ENCODE measurements at places on chromosomes 1 and 21.

- no peak for DNase-seq
Measured at GRCh38 chr1:93399781-93400180, 48.1 kb upstream of the FNBP1L start.

DNA sequence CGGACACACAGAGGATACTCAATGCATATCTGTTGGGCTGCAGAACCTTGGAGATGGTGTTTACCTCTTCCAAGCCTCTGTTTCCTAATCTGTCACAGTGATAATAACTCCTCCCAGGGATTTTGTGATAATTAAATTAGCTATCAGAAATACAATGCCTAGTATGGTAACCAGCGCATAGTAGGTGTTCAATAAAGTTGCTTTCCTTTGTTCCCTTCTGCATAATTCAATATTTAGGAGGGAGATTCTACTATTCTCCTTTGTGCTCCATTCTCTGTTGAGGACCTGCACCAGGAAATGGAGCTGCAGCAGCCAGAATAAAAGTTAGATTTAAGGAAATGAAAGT, 3.4 kb upstream of the CSF3R start:
- DNase-seq, result no peak

- DNase-seq, result no peak
Measured at GRCh38 chr1:226697929-226698544, 41.0 kb downstream of the ITPKB start.

DNA sequence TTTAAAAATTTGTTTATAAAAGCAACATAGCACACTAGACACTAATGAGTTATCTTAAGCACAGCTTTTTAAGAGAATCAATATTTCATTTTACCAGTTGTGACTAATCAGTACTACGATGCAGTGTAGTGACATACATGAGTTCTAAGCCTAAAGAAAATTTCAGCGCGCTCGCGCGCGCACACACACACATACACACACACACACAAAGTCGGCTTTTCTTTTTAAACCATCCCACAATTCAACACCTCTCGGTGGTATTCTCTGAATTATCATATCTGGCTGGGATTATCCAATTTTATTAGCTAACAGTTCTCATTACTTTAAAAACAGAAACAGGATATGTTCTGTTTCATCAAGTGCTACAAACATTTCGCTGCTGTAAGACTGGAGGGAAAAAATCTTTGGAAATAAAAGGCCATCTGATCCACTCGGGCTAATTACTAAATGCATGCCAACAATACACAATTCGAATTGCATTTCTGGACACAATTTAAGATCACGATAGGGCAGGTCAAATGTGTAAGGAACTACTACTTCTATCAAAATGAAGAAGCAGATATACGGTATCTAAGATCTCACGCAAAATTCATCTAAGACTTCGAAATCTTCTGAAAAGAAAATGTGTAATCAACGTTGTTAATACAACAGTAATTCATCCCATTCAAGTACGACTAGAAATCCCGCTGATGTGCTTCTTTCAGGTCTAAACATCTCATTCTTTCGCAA, 1.2 kb downstream of the TUT4 start:
- peak; percentile 47 for DNase-seq

DNA sequence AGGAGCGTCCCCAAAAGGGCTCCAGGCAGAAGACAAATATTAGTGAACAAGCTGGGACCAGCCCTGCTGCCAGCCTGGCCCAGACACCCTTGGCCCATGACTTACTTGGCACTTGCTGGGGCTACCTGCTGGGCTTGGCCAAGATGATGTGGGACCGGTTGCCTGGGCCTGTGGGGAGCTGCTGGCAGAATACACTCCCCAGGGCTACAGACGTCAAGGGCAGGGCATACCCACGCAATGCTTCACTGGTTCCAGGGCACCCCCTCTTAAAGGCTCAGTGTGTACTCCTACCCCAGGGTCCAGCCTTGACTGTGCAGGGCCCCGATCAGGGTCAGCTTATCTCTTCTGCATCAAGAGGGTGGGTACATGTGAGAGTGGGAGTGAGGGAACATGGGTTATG, 106.5 kb upstream of the SLC2A1 start:
- no peak for DNase-seq

DNA sequence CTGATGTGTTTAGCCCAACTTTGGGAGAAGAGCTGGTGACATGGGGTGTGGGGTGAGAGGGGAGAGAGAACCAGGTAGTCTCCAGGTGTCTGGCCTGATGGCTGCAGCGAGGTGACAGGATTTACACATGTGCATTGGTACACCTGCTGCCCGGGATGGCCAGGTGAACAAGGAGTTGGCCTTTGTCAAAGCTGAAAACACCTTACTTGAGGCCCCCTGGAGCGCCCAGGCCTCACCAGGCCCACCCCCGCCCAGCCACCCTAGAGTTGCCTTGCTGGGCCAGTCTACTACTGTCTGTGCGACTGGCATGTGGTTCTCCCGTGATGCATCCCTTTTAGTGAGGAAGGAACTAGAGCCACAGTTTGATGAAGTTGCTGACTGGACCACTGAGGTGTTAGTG, 90.5 kb downstream of the ADARB1 start:
- DNase-seq, result no peak

- DNase-seq, result no peak
Measured at GRCh38 chr1:168121401-168122011, 15.2 kb downstream of the GPR161 start.

DNA sequence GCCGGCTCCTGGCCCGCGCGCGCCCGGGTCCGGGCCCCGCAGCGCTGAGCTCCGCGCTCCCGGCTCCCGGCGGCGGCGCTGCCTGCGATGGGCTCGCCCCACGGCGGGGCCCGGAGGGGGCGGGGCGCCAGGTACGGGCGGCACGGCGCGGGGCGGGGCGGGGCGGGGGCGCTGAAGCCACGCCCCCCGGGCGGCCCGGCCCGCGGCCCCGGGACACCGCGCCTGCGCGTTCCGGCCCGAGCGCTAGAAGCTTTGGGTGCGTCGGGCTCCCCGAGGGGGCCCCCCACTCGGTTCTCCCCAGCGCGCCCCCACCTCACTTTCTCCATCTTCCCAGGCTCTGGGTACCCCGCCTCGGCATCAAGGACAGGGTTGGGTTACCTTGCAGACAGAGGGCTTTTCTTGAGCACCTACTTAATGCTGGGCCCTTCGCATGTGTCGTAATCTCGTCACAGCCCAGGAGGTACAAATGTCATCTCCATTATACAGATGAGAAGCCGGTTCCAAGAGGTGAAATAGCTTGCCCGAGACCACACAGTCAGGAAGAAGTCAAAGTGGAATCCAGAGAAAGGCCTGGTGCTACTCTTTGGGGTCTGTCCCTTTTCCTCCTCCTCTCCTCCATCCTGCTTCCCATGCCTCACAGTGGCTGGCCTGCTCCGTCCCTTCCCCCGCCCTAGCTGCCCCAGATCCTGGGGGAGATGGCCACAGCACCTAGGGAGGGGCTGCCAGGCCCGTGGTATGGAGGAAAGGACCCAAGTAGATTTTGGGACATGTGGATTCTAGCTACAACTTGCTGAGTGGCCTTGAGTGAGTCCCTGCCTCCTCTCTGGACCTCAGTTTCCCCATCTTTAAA, 46.5 kb downstream of the RAP1GAP start:
- DNase-seq, result peak; percentile 31

- no peak for DNase-seq
Measured at GRCh38 chr1:86429835-86430234, 5.9 kb downstream of the CLCA2 start.

DNA sequence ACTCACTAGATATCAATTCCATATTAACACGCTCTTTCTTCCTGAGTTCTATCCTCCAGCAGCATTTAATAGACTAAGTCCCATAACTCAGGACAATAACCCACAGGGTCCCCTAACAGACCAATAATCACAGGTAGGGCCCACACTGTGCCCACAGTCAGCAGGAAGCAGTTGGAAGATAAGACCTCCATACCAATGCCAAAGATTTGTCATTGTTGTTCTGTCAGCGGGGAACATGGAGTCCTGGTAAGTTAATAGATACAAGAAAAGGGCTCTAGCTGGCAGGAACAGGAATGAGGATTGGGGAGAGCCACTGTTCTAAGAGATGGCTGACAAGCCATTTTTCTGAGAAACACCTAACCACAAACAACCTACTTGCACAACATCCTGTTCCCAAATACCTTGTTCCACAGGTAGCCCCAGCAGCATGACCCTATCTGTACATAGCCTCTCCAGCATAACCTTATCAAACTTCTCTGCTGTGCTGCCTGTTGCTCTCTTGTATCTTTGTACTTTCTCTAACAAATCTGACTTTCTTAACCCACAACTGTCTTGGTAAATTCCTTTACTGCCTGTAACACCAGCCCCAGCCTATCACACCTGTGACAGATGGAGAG, 142.0 kb upstream of the KCNJ15 start:
- DNase-seq, result no peak

DNA sequence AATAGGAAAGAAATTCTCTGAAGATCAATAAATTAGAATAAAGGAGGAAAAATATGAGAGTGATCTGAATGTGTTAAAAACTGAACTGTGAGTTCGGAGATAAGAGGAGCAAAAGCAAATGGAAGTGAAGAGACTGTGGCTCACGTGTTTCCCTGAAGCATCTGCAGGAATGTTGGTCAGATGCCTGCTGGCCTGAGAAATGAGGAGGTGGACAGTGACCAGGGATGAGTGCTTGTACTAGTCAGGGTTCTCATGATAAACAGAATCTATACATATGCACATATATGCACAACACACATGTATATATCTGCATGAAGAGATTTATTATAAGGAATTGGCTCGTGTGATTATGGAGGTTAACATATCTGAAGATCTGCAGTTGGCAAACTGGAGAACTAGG, 103.4 kb upstream of the TIAM1 start:
- no peak for DNase-seq

GRCh38 chr1:119718972-119719371, 7.2 kb downstream of the PHGDH start:
- no peak for DNase-seq

DNA sequence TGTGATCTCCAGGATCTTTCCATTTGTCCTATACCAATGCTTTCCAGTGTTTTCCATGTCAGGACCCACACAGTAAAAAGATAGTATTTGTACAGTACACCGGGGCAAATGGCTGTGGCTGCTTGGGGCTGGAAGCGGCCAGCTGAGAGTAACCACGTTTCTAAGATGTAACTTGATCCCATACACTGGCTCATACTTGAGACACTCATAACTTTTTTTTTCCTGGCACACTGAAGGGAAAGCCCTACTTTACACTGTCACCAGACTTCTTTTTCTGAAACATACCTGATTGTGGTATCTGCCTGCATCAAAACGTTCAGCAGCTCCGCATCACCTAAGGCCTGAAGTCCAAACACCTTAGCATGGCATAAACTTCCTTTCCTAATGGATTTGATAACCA, 21.6 kb downstream of the VPS13D start:
- DNase-seq, result no peak

DNA sequence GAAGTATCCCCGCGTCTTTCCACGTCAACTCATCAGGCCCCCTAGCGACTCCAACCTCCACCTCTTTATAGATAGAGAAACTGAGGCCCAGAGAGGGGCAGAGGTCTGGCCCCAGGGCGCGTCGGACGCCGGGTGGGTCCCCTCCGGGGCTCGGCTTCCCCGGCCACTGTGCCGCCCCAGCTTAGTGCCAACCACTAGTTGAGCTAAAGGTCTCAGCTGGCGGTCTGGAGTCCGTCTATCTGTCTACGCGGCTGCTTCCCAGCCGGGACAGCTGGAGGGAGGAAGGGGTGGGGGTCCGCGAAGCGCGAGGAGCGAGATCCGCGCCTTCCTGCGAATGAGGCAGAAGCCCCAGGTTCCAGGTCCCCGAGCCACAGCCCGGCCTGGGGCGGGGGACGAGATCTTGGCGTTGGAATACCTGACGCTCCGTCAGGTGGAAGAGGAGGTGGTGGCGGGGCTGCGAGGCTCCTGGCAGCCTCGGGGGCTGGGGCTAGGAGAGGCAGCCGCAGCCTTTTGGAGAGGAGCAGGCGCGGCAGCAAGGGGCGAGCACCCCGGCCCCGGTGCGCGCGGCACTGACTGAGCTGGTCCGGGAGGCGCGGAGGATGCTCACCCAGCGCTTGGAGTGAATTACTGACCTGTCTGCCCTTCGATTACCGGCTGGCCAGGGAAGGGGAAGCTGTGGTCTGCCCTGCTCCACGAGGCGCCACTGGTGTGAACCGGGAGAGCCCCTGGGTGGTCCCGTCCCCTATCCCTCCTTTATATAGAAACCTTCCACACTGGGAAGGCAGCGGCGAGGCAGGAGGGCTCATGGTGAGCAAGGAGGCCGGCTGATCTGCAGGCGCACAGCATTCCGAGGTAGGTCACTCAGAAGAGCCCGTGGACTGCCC, 937 bp downstream of the PODN start:
- no peak for DNase-seq

DNA sequence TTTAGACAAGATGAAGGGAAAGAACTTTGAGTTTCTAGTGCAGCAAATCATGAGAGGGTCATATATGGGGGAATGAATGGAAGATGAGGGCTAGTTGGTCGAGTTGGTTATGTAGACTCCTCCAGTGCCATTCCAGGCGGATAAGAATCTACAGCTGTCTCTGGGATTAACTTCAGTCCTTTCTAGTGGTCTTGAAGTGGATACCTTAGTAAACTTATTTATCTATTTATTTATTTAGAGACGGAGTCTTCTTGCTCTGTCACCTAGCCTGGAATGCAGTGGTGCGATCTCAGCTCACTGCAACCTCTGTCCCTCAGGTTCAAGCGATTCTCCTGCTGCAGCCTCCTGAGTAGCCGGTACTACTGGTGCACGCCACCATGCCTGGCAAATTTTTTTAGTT, 41.4 kb upstream of the RCC2 start:
- DNase-seq, result no peak

DNA sequence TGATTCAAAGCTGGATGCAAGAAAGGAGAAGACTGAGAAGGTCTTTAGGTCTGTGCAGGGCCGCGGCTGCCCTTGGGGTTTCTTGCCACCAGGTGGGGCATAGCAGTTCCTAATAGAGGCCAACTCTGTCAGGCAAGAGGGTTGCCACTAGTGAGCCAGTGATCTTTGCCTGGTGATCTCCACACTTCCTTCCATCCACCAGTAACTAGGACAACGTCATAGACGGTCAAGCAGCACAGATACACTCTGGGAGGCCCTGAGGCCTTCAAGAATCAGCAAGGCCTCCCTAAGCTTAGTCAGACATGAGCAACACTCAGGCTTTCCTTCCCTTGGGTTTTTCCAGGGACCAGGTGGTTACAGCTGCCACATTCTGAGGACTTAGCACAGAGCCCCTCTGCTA, 32.9 kb upstream of the ATP2B4 start:
- DNase-seq, result peak; percentile 57

GRCh38 chr1:38235705-38236104, 189.1 kb upstream of the POU3F1 start:
- no peak for DNase-seq

- no peak for DNase-seq
Measured at GRCh38 chr1:18618546-18619466, 11.8 kb upstream of the PAX7 start.

GRCh38 chr1:183702087-183702812, 49.1 kb upstream of the APOBEC4 start:
- peak; percentile 6 for DNase-seq

DNA sequence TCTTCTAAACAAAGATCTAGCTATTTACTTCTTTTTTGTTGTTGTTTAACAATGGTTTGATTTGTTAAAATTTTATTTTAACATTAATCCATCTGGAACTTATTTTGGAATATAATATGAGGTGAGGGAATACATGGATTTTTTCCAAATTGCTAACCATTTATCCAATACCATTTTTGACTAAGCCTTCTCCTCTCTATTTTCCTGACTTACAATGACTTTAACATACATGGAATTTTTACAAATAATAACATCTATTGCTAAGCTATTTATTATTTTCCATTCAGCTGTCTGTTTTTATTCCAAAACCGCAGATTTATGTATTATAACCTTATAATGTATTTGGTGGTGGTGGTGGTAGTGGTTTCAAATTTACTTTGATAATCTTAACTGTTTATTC, 420.3 kb upstream of the ADGRL2 start:
- no peak for DNase-seq

All from stimulated activated CD4-positive, alpha-beta T cell treated with anti-CD3 and anti-CD28 coated beads, Interleukin-1b, Interleukin-23, amount 100 ng/mL, for 48 hours (primary cell).